Neural crest cell (in vitro differentiated cells): ENCODE measurements at places on chromosomes 7 and 10. TPM values are rescaled to one million over a fixed set of nuclear protein-coding genes. Genes with fewer than 3 reads are reported as not detected.

- DNase-seq: peak; percentile 40
These were observed 1.2 kb upstream of the COL1A2 start for GRCh38 chr7:94393246-94394108.

GRCh38 chr7:18426564-18427226, 68.9 kb upstream of the HDAC9 start:
- DNase-seq: no peak

The PNLIPRP1 gene
- total RNA-seq: not detected in 2 replicates

- DNase-seq: no peak
These were observed 40.7 kb upstream of the SPDYE3 start for GRCh38 chr7:100266576-100267354.

The SPOCK2 gene
- 1.4 and 1.5 TPM in 2 replicates for total RNA-seq

DNA sequence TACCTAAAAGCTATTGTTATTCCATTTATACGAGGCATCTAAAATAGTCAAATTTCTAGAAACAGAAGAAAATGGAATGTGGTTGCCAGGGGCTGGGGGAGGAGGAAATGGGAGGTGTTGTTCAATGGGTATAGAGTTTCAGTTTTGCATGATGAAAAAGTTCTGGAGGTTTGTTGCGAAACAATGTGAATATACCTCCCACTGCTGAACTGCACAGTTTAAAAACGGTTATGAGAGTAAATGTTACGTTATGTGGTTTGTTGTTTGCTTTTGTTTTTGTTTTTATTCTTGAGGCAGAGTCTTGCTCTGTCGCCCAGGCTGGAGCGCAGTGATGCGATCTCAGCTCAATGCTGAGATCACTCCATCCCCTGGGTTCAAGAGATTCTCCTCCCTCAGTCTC, 64.9 kb upstream of the NRBF2 start:
- DNase-seq: no peak

- DNase-seq: no peak
These were observed 514.3 kb upstream of the ADARB2 start for GRCh38 chr10:2251631-2252030.

DNA sequence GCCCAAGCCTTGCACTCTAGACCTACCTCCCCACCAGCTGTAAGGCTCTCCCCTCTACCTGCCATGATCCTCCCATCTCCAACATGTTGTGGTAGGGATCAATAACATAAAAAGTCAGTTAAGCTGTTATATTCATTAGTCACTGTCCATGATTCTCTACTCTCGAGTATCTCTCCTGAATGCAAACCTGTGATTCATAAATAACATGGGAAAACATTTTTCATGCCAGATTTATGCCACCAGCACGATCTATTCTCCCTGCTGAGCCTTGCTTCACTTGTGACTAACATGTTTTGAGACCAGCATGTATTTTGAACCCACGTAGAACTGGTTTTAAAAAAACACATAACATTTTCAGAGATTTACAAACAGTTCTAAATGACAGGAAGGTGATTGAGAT, 30.3 kb downstream of the TMEM168 start:
- DNase-seq: no peak
